Stimulated activated naive CD8-positive, alpha-beta T cell treated with anti-CD3 and anti-CD28 coated beads, Interleukin-15, amount 100 ng/mL, for 72 hours (primary cell): ENCODE measurements at places on chromosomes 12 and 14.

- no peak for DNase-seq
Observed at GRCh38 chr12:98908866-98909265, 263.8 kb downstream of the APAF1 start.

- DNase-seq = no peak
Observed at GRCh38 chr12:47799357-47799955, 20.2 kb downstream of the HDAC7 start.

DNA sequence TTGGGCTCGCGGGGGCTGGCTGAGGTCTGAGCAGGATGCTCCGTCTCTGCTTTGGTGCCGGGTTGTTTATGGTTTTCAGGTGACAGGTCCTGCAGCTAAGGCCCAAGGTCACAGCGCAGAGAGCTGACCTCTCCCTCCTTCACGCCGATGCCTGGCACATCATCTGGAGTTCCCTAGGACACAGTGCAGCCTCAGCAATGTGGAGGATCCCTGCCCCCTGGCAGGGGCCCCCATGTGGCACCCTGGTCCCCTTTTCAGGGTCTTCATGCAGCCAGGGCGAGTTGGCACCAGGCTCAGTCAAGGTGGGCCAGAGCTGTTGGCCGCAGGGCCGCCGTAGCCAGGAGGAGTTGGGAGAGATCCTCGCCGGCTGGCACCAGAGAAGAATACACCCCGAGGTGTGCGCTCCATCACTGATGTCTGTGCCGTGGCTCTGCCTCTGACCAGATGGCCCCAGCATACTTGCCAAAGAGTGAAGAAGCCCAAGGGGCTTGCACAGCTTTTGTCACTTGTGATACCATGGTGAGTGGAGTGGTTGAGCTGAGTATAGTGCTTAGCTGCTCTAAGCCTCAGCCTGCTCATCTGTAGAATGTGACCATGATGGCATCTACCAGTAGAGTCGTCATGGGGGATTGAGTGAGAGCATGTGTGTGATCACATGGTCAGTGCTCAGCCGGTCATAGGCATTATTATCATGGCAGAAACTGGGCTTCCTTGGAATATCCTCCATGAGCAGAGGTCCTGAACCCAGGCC, 11.0 kb downstream of the TPCN1 start:
- no peak for DNase-seq

DNA sequence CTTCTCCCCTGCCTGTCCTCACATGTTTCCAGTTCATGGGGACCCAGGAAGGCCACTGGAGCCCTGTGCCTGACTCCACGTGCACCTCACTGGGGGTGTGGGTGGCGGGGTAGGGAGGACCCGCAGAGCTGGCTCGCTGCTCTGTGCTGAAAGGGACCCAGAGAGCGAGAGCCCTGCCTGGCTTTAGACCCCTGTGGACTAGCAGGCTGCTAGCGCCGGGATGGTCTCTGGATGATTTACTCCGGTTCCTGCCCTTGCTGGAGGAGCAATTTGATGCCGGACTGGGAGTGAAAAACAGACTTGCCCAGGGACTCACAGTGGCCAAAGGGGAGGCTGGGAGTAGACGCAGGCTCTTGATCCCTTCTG, 49.0 kb downstream of the NTF3 start:
- DNase-seq = no peak

GRCh38 chr14:75312341-75312740, 33.7 kb downstream of the FOS start:
- no peak for DNase-seq

- DNase-seq = no peak
Observed at GRCh38 chr12:38949363-38949762, 44.0 kb upstream of the CPNE8 start.

GRCh38 chr14:89571491-89571890, 154.5 kb upstream of the FOXN3 start:
- DNase-seq = no peak

GRCh38 chr12:7001921-7002591, 16.2 kb downstream of the LPCAT3 start:
- DNase-seq = no peak

DNA sequence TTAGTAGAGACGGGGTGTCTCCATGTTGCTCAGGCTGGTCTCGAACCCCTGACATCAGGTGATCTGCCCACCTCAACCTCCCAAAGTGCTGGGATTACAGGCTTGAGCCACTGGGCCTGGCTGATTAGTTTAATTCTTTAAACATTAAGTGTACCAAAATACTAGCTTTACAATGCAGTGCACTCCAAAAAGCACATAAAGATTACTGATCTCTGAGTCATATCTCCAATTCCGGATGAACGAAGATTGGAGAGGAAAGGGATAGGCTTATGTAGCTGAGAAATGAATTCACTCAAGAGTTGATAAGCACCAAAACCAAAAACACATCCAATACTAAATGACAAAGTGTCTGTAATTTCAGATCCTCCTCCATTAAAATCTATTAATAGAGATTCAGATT, 15.1 kb downstream of the NAV3 start:
- DNase-seq = no peak

GRCh38 chr12:67664171-67664570, 15.6 kb downstream of the DYRK2 start:
- DNase-seq = no peak

- no peak for DNase-seq
Observed at GRCh38 chr14:32403021-32403420, 73.9 kb downstream of the AKAP6 start.

DNA sequence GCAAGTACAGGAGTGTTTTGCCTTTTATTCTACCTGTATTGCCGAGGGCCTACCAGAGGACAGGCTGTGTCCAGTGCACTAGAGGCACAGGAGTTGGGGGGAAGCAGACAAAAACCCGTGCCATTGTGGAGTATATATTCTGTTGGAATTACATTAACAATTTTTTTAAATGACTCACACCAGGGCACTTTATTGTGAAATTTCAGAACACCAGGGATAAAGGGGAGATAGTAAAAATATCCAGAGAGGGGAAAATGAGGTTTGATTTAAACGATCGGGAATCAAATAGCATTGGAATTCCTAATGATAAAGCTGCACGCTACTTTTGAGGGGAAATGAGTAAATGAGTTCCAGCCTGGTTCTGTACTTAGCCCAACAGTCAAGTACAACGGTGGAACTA, 123.2 kb downstream of the PELI2 start:
- no peak for DNase-seq

GRCh38 chr12:104718304-104718929, 239.7 kb downstream of the SLC41A2 start:
- no peak for DNase-seq

- DNase-seq = no peak
Observed at GRCh38 chr12:115726691-115727090, 550.8 kb downstream of the MED13L start.

- no peak for DNase-seq
Observed at GRCh38 chr12:2053691-2054090, 904 bp downstream of the CACNA1C start.

GRCh38 chr12:45125997-45126396, 75.1 kb upstream of the DBX2 start:
- no peak for DNase-seq

DNA sequence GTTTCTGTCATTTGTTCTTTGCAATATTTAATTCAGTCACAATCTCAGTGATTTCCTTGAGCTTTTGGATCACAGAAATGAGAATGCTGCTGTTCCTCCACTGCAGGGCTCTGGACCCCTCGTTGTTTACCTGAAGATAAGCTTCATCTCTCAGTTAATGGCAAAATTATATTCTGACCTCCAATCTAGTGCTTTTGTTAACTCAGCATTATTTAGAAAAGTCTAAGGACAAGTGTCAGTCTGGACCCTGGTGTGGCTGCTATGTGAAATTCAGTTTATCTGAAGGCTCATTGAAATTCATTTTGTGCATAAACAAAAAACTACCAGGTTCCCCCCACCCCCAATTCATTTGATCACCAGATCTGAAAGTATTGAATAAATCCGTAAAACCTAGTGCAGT, 84.7 kb downstream of the PTPRO start:
- DNase-seq = no peak

DNA sequence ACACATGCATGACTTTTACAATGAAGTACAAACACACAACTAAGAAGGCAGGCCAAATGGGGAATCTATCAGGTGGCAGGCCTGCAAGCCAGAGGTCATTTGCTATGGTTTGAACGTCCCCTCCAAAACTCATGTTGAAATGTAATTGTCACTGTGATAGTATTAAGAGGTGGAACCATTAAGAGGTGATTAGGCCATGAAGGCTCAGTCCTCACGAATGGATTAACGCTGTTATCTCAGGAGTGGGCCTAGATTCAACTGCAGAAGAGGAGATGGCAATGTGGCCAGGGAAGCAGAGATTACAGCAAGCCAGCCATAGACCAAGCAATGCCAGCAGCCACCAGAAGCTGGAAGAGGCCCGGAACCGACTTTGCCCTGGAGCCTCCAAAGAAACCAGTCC, 13.5 kb upstream of the ACTR6 start:
- no peak for DNase-seq

GRCh38 chr12:94289461-94290312, 141.3 kb downstream of the PLXNC1 start:
- DNase-seq = no peak

DNA sequence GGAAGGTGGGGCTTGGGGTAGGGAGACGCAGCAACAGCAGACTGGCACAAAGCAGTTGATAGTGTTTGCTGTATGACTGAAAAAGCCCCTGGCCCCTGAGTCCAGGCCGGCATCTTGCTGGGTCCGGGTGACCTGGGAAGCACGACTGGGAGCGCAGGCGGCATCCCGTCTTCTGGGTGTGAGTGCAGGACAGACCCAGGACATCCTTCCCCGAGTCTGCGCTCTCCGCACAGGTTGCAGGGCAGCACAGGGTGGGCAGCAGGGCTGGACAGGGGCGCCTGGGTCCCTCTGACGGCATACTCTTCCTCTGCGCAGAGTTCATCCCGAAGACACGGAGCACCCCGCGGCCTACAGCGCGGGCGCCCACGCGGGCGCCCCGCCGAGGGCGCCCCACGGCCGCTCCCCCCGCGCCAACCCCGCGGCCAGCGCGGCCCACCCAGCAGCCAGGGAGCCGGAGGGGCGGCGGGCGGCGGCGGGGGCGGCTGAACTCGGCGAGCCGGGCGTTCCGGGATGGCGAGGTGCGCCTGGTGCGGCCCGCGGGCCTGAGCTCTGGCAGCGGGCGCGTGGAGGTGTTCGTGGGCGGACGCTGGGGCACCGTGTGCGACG, 9.2 kb upstream of the CYP46A1 start:
- DNase-seq = no peak

DNA sequence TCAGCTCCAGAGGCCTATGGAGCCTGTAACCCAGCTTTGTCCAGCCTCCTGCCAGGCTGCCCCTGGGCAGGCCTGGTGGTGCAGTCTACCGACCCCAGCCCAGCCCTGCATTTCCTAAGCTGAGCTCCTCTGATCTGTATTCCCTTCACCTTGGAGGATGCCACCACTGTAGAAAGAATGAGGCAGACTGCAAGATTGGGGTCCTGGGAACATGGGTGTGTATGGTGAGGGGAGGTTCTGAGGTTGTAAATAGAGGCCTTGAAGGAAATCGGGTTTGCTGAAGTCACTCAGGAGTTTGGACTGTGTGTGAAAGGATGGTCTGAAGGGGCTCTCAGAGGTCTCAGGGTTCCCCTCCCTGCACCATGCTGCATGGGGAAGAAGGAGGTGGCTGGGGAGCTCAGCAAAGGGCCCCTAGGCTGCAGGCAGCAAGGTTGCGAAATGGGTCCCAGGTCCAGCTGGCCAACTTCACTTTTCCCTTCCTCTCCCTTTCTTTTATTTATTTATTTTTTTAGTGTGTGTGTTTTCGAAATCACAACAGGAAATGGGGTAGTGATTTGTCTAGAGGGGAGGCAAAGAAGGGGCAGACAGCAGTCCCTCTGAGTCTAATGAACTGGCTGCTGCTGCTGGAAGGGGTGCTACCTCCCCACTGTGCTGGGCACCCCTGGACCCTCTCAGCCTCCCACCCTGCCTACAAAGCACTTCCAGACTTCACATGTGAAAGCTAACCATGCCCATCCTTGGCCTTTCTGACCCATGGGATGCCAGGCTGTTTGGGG, 1.2 kb upstream of the LRP1-AS start:
- no peak for DNase-seq

DNA sequence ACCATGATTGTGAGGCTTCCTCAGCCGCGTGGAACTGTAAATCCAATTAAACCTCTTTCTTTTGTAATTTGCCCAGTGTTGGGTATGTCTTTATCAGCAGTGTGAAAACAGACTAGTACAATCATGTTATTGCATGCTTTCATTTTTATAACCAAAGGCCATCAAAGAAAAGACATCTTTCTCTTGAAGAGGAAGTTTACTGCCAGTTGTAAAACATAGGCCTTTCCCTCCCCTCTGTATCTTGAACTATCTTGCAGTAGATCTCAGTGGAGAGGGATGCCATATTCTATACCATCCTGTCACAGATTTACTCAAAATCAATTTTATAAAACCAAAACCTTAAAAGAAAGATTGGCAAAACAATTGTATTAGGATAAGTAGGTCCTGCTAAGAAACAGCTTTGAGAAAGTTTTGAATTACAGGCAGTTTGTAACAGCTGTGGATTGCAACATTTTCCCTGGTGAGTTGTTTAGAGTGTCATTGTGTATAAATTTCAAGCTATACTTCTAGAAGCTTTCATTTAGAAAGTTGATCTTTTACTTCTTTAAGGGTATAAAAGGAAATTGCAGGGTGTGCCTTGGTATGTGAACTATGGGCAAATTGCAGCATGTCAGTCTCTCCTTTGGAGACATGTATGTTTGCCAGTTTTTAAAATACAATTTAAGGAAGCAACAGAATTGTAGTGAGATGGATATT, 128.0 kb downstream of the ATP23 start:
- no peak for DNase-seq

- DNase-seq = no peak
Observed at GRCh38 chr14:61811882-61812346, 49.7 kb downstream of the SNAPC1 start.

DNA sequence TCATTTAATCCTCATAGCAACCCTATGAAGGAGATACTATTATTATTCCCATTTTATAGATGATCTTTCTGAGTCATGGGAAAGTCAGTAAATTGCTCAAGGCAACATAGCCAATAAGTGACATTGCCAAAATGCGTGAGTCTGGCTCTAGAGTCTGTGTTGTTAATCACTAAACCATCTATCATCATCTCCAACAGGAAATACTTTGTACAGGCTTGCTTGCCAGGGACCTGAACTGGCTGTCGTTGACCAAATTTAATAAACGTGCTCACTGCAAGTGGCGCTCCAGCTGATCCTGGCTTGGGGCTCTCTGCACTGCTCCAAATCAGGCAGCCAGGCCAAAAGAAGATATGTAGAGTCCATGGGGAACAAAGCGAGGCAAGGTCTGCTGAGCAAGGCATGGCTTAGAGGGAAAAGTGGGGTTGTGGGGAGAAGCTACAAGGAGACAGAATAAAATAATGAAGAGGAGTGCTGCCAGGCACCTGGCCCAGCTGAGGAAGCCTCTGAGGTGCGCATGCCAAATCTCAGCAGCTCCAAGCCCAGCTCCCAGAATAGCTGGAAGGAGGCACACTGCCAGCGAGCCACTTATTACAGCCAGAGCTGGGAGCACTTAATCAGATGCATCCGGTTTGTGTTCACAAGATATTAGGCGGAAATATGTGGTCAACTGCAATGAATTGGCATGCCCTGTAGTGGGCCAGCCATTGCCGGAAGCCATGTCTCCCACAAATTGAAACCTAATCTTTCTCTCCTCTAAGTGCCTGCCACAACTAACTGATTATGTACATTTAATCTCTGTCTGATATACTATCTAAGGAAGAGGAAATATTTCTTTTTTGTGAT, 43.3 kb upstream of the PTPRO start:
- DNase-seq = peak; percentile 10
